ENCODE measurements at places on chromosomes 2 and 18.

GRCh38 chr2:236798491-236798890 lies 228.9 kb downstream of the ACKR3 start:
- no peak for DNase-seq

DNA sequence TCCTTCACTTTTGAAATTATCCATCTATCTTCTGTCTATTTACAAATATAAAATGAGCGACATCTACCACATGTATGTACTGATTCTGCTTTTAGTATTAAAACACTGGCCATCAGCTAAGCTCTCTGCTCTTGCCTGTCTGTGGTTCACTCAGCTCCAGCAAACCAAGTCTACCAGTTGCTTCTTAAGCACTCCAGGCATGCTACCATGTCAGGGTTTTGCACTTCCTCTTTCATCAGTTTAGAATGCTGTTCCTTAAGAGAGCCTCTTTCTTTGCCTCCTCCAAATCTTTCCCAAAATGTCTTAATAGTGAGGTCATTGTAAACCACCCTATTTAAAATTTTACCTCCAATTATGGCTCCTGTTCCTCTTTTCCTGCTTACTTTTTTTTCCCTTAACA lies 59.5 kb downstream of the SCN3A start:
- DNase-seq: no peak

DNA sequence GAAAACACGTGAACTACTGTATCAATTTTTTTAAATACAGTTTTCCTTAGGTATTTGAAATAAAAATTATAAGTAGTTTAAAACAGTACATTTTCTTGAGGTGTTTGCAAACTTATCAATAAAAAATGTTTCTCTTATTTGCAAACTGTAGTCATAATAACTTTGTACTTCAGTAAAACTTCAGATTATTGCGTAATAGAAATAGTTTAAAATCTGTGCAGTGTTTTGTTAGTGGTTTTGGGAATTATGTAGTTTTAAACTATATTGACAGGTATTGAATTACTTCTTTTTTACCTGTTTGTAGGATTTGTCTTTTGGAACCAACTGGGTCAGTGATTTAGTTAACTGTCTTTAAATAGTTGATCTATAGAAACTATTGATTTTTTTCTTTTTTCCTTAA lies 7.3 kb downstream of the NAPG start:
- DNase-seq: no peak

- DNase-seq: no peak
Observed at GRCh38 chr2:70087702-70088597, 673 bp downstream of the PCBP1 start.

DNA sequence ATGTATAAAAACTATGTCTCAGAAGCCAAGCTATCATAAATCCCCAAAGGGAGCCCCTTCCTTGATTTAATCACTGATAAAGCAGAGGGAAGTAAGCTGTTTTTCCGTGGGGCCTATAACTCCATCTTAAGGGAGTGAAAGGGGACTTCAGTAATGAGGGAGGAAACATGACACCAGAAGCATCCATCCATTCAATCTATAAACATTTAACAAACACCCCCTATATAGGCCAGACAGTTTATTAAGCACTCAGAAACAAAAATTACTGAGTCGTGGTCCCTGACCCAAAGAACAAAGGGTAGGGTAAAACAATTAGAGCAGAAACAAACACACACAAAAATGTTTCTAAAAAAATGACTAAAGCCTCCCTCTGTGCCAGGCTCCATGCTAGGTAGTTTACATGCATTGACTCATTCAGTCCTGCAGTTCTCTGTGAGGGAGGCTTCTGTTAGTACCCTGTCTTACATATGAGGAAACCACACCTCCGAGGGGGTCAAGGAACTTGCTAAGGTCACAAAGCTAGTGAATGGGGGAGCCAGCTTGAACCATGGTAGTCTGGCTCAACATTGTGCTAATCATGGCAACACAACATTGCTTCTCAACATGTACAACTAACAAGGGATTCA lies 472.1 kb downstream of the CDH2 start:
- DNase-seq: no peak

DNA sequence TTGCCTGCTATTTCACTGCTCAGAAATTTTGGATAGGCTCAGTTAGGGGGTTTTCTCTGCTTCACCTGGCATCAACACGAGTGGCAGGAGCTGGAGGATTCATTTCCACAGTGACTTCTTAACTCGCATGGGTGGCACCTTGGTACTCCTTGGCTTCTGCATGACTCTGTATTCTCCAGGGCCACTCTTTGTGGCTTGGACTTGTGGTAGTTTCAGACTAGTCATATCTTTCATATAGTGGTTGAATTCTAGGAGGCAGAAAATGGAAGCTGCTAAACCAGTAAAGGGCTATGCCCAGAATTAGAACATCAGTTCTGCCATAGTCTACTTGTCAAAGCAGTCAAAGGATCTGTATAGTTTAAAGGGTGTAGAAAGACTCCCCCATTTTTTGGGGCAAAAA lies 6.8 kb downstream of the MAIP1 start:
- DNase-seq: no peak

DNA sequence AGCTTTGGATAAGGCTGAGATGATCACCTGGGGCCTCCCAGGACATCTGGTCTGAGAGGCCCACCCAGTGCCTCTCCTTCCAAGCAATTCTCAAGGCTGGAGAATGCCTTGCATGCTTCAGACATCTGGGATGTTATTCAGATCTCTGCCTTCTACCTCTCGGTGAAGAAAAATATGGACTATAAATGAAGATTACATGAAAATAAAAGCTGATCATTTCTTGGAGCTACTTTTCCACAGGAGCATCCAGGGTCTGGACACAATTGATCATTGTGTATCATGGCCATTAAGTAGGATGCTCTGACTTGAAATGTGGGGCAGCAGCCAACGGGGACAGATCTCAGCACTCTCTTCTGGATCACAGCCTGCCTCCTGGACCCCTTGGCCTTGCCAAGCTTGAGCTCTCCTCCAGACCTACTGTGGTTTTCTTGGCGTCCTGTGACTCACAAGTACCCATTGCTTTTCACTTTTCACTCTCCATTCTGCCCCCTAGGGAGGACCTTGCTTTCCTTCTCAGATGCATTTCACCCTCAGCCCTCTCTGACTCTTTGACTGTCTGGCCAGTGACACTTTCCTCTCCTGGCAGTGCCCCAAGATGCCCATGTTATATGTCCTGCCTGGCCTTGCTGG lies 203.1 kb downstream of the INSIG2 start:
- no peak for DNase-seq

DNA sequence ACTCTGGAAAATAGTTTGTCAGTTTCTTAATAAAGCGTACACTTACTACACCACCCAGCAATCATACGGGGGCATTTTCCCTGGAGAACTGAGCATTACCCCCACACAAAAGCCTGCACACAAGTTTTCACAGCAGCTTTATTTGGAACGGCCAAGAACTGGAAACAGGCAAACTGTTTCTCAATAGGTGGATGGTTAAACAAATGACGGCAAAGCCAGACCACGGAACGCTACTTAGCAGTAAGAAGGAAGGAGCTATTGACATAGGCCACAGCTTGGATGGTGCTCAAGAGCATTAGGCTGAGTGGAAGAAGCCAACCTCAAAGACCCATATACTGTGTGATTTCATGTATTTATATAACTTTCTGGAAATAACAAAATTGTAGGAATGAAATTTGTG lies 9.0 kb downstream of the MALL start:
- DNase-seq: no peak

DNA sequence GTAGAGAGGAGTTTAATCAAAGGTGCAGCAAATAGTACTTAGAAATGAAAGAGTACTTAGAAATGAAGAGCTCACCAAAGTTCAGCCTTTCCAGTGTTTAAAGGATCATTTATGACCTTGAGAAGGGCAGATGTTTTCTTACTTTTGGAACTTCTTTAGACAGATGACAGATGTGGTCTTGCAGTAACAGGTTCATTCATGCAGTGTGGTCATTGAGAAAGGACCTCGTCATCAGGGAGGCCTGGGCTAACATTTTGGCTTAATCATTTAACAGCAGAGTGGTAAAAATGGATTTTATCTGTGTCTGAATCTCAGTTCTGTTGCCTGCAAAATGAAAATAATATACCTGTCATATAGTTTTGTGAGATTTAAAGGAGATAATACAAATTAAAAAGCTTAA lies 75.1 kb upstream of the NT5C1B start:
- DNase-seq: no peak

GRCh38 chr2:161085149-161085548 lies 75.1 kb upstream of the TANK start:
- no peak for DNase-seq

DNA sequence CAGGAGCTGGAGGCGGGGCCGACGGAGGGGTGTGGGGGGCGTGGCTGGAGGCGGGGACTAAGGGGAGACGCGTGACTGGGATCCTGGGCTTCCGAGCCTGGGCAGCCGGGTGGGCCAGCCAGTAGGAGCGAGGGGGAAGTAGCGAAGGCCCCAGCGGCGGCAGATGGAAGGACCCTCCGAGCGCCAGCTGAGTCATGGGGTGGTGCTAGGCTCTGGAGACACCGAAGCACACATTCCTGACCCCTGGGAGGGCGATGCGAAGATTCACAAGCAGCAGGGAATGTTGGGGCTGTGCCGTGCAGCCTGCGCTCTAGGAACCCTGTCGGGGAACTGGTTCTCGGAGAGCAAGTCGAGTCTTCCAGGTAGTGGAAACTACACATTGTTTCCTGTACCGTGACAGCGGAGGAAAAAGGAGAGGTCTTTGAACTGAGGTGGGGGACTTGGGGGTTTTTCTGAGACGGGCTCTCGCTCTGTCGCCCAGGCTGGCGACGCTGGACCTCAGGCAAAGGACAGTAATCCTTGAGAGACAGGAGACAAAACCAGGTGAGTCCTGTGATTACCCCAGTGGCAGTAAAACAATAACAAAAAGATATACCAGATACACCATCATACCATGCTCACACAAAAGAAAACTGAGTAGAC lies 650 bp upstream of the AFG3L2 start:
- DNase-seq: no peak

DNA sequence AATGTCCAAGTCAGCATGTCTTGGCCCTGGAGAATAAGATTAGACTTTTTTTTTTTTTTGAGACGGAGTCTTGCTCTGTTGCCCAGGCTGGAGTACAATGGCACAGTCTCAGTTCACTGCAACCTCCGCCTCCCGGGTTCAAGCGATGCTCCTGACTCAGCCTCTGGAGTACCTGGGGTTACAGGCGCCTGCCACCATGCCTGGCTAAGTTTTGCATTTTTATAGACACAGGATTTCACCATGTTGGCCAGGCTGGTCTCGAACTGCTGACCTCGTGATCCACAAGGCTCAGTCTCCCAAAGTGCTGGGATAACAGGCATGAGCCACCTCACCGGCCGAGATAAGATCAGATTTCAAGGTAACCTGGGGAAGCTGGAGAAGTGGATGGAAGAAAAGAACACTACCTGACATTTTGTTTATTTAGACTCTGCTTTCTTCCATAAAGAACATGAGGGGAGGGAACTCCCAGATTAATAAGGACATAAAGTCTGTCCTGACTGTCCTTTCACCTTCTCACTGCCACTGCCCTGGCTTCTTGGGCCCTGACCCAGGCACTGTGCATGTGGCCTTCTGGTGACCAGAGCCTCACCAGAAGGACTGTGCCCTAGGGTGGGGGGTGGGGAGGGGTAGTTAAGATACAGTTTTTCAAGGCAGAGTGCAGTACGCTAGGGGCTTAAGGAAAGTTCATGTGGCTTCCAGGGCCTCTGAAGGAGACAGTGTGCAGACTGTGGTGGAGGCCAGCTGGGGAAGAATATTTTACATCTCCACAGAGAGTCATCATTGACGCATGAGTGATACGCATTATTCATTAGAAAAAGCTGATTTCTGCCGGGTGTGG lies 4.8 kb upstream of the IMPA2 start:
- no peak for DNase-seq

GRCh38 chr18:22005191-22005841 lies 164.1 kb upstream of the GATA6 start:
- DNase-seq: no peak

DNA sequence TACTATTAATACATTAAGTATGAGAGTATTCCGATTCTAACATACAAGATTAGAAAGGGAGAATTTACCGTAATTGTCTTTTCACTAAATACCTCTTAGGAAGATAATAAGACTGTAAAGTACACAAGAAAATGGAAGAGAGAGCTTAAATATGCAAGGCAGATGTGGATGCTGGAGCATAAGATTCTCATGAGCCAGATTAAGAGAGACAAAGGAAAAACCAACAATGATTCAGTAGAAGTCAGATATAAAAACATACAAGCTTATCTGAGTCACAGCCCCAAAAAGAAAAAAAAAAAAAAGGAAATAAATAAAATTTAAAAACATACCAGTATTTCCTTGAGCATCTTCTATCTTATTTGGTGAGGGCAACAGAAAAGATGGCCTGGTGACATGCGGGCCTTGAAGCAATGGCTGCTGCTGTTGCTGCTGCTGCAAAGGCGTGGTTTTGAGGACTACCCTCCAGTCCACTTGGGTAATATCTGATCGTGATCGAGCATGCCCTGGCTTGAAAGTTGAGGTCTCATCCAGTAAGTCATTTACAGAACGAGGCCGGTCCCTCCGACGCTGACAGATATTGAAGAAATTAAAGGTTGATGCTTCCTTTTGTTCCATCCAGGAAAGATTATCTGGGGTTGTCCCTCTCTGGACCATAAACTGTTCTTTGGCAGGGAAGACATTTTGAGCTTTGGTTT lies 24.5 kb downstream of the PLEKHM3 start:
- DNase-seq: no peak

DNA sequence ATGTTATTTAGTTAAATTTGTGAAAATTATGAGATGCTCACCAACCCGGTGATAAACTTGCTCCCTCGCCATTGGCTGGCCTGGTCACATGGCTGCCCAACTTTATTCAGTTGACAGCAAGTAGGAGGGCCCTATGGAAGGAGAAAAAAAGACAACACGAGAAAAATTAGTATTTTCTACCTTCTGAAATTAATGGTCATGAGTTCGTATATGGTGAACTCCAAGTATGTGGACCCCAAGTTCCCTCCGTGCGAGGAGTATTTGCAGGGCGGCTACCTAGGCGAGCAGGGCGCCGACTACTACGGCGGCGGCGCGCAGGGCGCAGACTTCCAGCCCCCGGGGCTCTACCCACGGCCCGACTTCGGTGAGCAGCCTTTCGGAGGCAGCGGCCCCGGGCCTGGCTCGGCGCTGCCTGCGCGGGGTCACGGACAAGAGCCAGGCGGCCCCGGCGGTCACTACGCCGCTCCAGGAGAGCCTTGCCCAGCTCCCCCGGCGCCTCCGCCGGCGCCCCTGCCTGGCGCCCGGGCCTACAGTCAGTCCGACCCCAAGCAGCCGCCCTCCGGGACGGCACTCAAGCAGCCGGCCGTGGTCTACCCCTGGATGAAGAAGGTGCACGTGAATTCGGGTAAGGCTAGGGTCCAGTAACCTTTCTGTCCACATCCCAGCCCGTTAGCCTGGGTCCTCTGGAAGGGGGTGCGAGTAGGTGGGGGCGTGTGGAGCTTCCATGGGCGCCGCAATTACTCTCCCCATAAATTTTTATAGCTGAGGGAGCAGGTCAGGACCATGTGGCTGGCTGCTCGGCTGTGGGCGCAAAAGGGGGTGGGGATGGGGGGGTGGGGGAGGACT lies at the start of gene HOXD4:
Gene HOXD4 (plus strand): TSS at position 109 of the 846 bp plus-strand sequence. CDS start 84 bp downstream, at position 193.
- DNase-seq: no peak

- no peak for DNase-seq
Observed at GRCh38 chr2:67626656-67627055, 229.5 kb downstream of the ETAA1 start.

- no peak for DNase-seq
Observed at GRCh38 chr2:227123697-227124096, 40.3 kb downstream of the COL4A4 start.
